ENCODE measurements at places on chromosomes 7 and 10.
A peak's percentile ranks its signal among the peaks of the same experiment; 100 is the strongest.

GRCh38 chr10:88207121-88207546, 343.7 kb downstream of the PTEN start:
- DNase-seq = no peak

GRCh38 chr10:90917238-90917967, 3.5 kb downstream of the ANKRD1 start:
- no peak for DNase-seq

GRCh38 chr7:30281263-30281662, 3.1 kb upstream of the ZNRF2 start:
- no peak for DNase-seq

GRCh38 chr7:155598810-155599210, 45.7 kb upstream of the RBM33 start:
- DNase-seq = peak; percentile 60

DNA sequence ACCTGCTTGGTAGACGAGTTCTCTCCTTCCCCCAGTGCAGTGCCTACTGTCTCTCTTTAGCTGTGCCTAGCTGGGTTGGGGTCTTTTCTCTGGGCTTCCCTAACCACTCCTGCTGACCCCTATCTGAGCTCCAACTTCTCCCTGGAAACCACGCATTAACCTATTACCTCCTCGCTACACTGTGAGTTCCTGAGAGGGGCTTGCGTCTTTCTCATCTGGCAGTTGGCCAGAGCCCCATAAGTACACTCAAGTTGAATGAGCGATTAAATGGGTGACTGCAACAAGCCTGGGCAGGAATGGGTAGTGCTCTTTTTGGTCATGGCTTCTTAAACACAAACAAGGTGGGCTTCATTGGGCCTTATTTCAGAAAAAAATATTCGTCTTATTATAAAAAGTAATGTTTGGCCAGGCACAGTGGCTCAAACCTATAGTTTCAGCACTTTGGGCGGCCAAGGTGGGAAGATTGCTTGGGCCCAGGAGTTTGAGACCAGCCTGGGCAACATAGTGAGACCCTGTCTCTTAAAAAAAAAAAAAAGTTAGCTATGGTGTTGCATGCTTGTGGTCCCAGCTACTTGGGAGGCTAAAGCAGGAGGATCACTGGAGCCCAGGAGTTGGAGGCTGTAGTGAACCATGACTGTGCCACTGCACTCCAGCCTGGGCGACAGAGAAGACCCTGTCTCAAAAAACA, 41.4 kb downstream of the SYPL1 start:
- no peak for DNase-seq

DNA sequence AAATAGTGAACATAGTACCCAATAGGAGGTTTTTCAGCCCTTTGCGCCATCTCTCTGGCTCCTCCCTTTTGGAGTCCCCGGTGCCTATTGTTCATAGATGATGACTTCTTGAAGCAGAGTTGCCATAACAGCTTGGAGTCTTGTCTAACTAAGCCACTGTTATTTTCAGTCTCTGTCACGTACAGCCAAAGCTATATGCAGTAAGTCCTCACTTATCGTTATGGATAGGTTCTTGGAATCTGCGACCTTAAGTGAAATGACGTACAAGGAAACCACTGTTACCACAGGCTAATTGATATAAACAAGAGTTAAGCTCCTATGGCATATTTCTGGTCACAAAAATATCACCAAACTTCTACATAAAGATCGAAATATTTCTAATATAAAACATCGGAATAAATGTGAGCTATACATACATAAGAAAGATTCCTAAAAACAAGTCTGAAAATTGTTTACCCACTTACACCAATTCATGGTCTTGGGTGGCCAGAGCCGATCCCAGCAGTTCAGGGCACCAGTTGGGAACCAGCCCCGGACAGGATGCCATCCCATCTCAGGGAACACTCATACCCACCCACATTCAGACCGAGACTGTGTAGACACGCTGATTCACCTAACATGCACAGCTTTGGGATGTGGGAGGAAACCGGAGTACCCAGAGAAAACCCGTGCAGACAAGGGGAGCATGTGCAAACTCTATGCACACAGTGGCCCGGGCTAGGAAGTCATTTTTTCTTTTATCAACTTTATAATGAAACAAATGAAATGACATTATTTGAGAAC, 76.0 kb upstream of the PRPS1L1 start:
- no peak for DNase-seq

- DNase-seq = no peak
Observed at GRCh38 chr7:37320848-37321468, 127.7 kb downstream of the ELMO1 start.

GRCh38 chr10:3111621-3112163, 44.3 kb downstream of the PFKP start:
- DNase-seq = no peak

GRCh38 chr7:131688738-131689661, 132.6 kb upstream of the PODXL start:
- peak; percentile 25 for DNase-seq

- no peak for DNase-seq
Observed at GRCh38 chr7:123285076-123285700, 85.4 kb upstream of the SLC13A1 start.

- no peak for DNase-seq
Observed at GRCh38 chr7:75881436-75882095, 2.7 kb downstream of the RHBDD2 start.

DNA sequence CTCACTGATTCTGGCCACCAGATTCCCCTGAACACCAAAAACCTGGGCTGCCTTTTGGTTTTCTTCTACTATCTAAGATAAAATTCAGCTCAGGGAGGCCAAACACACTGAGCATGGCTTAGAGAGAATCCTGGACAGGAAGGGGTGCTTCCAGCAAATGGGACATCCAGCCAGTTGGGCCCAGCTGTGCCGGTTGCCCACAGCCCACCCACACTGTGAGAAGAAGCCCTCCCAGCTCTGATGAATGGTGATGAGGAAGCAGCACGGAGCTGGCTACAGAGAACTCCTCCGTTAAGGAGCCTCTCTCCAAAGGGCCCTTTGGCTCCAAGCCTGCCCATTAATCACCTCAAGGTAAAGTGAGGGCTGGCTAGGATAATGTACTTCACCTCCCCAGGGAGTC, 15.9 kb downstream of the LRRC18 start:
- no peak for DNase-seq

GRCh38 chr7:25272265-25272664, 44.0 kb upstream of the NPVF start:
- no peak for DNase-seq

DNA sequence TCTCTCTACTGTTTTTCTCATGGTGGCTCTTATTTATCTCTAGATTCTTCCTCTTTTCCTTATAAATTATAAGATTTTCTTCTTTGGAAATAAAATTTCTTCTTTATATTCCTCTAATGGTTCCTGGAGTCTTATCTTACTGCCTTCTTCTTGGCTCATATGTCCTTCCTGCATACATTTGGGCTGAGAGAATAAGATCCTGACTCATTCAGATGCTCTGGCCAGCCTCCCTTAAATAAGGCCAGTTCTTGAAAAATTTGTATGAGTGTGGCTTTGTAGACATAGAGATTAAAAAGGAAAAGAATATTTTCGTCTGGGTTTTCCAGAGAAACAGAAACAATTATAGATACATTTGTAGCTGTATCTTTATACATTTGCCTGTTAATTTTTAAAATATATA, 411.3 kb downstream of the KIF20B start:
- DNase-seq = no peak

GRCh38 chr10:52900593-52900992, 128.0 kb upstream of the MBL2 start:
- DNase-seq = no peak

DNA sequence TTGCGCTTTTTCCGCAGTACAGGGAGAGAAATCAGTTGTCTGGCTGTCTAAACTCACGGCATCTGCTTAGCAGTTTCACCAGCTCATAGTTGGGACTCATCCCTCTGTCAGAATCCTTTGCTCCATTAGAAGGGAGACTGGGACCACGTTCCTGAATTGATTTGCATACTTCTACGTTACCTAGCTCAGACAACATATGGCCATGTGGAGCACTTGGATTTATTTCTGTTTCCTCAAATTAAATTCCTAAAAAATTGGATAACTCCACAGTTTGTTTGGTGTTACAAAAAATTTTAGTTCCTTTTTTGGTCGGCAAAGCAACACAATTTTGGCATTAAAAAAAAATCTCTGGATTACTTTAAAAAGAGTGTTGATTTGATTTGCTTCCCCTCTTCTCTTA, 614.0 kb downstream of the AUTS2 start:
- no peak for DNase-seq

- no peak for DNase-seq
Observed at GRCh38 chr10:132308587-132309470, 1.1 kb upstream of the STK32C start.

DNA sequence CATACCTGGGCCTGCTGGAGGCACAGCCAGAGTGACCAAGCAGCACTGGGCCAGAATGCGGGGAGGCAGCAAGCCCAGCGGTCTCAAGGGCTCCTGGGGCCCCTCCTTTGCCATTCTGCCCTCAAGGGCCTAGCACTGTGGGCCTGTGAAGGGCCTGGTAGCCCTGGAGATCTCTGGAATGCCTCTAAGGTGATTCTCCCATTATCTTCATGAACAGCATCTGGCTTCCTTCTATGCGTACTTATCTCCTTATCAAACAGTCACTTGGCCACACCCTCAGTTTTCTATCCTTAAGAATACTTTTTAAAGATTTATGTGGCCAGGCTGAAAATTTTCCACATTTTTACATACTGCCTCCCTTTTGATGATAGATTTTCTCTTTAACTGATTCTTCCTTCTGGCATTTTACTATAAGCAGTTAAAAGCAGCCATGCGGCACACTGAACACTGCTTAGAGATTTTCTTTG, 67.5 kb upstream of the CCNY start:
- DNase-seq = no peak

- DNase-seq = no peak
Observed at GRCh38 chr7:33155811-33156210, 26.4 kb downstream of the BBS9 start.

DNA sequence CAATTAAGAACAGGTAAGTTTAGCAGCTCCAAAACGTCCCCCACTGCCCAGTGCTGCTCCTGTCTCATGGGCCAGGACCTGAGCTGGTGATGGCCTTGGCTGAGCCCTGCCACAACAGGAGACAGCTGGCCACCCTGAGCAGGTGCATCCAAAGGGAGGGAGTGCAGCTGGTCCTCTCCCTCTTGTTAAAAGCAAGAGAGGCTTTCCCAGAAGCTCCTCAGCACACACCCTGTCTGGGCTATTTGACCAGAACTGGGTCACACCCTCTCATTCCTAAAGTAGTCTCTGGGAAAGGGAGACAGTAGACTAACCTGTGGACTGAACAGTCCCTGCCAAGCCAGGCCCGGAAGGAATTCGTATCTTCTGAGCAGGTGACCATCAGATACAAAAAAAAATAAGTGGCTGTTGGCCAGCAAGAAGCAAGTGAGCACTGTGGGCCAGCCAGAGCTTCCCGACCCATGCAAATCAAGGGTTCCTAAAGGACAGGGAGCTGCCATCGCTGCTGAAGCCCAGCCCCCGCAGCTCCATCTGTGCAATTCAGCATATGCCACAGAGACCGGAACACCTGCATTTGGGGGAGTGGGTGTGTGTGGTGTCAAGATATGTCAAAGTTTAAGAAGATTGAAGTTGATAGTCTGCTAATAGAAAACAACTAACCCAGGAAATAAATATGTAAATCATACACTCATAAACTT, 2.1 kb upstream of the TMEM72 start:
- no peak for DNase-seq

GRCh38 chr7:128886391-128887168, 23.9 kb downstream of the ATP6V1F start:
- DNase-seq = no peak

- DNase-seq = no peak
Observed at GRCh38 chr7:41028580-41028979, 674.3 kb downstream of the INHBA start.

- DNase-seq = no peak
Observed at GRCh38 chr7:155856656-155857055, 44.4 kb upstream of the SHH start.

GRCh38 chr7:44152971-44153947, 12.1 kb upstream of the MYL7 start:
- DNase-seq = no peak

- DNase-seq = no peak
Observed at GRCh38 chr10:32937911-32938424, 20.1 kb downstream of the ITGB1 start.

- no peak for DNase-seq
Observed at GRCh38 chr10:119309423-119309770, 102.0 kb downstream of the GRK5 start.

- no peak for DNase-seq
Observed at GRCh38 chr10:67696029-67696428, at the start of gene CTNNA3. CTNNA3 (minus strand) TSS chr10:67696195.

- DNase-seq = no peak
Observed at GRCh38 chr7:114302858-114303257, 111.8 kb upstream of the FOXP2 start.

DNA sequence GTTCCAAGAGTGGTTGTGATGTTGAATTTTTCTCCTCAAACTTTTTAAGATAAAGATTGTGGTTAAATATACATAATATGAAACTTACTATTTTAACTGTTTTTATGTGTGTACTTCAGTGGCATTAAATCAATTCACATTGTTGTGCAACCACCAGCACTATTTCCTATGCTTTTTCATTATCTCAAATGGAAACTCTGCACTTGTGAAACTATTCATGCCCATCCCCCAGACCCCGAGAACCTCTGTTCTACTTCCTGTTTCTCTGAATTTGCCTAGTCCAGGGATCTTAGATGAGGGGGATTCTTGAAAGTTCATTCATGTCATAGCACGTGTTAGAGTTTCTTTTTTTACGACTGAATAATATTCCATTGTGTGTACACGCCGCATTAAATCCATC, 67.0 kb downstream of the WDR37 start:
- no peak for DNase-seq

DNA sequence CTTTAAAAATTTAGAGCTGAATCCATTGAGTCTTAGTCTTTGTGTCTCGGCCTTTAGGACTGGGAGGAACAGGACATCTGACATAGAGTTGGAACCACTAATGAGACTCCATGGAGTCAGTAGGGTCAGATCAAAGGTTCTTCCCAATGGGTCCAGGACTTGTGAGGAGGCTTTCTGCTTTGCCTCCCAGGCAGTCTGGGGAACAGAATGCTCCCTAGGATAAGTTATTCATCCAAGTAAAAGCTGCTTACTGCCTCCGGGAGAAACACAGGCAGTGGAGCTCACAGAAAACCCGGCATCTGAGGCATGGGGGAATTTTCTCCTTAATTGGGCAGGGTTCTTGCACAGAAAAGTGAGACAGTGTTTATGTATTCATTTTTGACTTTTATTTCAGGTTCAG, 216.4 kb downstream of the SEC23IP start:
- DNase-seq = no peak

DNA sequence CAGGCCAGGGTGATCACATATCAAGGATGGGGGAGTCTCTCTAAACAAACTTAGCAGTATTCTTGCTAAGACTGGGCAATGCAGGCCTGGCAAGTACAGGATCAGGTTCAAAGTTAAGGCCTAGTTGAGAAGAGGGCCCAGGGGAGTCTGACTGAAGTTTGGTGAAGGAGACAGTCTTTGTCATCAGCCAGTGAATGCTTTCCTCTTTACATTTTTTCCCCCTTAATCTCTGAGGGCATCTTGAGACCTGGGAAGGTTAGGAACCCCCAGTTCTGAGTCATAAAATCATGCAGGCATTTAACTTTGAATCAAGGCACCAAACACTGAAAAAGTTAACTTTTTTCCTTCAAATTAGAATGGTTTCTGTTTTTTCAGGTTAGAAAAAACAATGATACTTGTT, 311.5 kb downstream of the REEP3 start:
- no peak for DNase-seq
